ENCODE measurements at places on chromosomes 4 and X.

- DNase-seq, result no peak
Observed at GRCh38 chr4:87427518-87427868, 5.1 kb downstream of the NUDT9 start.

DNA sequence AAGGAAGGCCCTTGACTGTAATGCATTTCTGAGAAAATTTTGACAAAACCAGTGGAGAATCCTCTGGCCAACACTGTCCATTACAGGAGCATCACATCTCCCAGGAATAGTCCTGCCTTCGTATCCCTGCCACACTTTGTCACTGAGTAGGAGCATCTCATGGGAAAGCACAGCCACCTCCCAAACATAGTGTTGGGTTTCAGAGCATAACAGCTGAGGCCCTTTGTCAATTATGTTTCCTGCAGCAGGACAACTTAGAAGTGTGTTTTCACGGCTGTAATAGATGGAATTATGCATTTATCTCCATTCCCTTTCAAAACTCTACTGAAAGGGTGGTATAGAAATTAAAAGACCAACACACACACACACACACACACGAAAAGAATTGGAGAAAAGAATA lies 91.1 kb upstream of the SMAD1 start:
- DNase-seq, result no peak

DNA sequence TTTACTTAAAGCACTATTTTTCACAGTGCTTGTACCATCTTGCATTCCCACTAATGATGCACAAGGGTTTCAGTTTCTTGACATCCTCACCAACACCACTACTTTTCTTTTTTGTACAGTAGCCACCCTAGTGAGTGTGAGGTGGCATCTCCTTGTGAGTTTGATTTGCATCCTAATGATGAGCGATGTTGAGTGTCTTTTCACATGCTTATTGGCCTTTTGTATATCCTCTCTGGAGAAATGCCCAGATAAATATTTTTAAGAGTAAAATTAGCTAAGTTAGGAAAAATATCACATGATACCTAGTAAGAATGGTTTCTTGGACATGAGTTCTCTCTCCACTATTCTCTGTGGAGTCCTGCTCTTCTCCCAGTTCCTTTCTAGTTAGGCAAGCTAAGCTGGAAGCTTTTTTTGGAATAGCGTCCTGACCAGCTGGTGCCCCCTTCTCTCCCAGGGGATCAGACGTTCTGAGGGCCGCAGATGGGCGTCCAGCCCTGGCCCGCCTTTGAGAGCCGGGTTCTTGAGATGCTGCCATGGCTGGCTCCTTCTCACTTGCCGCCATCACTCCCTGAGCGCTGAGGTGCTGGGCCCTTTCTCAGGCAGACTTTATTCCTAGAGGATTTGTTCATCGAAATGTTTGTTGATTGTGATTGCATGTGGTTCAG lies 132.1 kb downstream of the ARHGAP10 start:
- DNase-seq, result no peak

DNA sequence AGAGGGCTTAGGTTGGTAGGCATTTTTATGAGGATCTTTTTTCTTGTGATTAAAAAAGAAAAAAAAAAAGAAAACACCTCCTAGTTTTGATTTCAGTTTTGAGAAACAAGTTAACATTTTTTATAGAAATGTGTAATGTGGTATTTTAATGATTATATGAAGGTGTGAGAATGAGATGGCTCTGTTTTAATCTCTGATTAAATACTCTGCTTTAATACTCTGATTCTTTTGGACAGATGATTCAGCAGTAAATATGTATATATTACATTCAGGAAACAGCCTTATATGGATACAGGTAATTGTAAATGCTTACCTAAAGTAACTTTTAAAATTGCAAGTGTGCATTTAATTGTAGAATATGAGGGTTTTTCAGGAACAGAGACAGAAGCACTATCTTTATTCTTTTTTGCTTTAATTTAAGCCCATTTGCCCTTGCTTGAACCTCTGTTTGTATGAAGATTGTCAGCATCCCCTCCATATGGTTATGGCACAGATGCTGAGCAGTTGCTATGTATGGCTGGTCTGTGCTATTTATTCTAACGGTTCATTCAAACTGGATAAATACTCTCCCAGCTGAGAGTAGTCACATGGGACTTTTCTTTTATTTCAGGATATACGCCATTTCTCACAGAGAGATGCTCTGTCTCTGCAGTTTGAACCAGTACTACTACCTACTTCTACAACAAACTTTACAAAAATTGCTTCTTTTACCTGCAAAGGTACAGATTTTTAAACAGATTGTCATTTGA lies 101.0 kb upstream of the TLR2 start:
- DNase-seq, result no peak

GRCh38 chrX:2468261-2469195 lies 32.2 kb downstream of the DHRSX start:
- no peak for DNase-seq

- DNase-seq, result no peak
Observed at GRCh38 chr4:7059662-7060061, 8.2 kb downstream of the GRPEL1 start.

DNA sequence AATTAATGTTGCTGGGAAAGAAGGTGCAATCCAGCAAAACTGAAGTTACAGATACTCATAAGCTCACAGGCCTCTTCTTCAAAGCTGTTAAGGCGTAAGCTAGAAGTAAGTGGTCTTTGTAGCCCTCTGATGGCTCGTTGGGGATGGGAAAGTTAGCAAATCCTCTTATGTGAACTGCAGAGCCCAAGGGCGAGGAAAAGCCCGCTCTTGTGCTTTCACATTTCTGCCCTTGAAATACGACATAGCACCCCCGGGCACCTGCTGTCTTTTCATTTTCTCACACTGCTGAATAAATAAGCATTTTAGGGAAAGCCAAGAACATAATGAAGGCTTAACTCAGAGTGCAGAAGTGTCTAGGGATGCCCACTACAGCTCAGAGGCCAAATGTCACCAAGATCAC lies 73.1 kb upstream of the SORBS2 start:
- no peak for DNase-seq

DNA sequence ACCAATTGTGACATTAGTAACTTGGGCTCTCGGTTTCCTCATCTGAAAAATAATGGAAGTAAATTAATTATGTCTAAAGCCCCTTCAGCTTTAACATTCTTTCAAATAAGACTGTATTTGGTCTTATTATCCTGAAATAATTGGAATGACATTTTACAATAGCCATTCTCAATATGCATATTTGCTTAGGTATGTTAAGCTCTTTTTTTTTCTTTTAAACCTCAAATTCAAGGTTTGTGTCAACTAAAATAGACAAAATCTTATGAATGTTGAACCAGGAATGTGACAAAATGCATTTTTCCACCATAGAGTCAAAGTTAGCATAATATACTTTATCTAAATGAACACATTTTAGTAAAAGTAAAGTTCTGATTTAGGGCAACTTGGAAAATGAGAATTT lies 34.4 kb upstream of the TET2 start:
- no peak for DNase-seq

DNA sequence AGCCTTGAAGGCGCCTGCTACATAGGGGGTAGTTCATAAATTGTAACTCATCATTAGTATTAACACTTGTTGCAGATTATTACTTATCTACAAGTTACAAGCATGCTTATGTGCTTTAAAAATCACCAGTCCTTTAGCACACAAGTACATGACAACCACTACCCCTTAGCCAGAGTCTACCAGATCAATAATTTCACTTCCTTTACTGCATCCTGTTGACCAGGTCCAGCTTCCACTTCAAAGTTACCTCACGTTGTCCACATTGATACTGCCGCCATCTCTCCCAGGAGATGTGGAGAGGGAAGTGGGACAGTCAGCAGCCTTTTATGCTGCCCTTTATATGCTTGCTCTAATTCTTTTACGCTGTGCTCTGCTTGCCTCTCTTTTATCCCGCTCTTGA lies 231.3 kb upstream of the CXXC4 start:
- DNase-seq, result no peak

DNA sequence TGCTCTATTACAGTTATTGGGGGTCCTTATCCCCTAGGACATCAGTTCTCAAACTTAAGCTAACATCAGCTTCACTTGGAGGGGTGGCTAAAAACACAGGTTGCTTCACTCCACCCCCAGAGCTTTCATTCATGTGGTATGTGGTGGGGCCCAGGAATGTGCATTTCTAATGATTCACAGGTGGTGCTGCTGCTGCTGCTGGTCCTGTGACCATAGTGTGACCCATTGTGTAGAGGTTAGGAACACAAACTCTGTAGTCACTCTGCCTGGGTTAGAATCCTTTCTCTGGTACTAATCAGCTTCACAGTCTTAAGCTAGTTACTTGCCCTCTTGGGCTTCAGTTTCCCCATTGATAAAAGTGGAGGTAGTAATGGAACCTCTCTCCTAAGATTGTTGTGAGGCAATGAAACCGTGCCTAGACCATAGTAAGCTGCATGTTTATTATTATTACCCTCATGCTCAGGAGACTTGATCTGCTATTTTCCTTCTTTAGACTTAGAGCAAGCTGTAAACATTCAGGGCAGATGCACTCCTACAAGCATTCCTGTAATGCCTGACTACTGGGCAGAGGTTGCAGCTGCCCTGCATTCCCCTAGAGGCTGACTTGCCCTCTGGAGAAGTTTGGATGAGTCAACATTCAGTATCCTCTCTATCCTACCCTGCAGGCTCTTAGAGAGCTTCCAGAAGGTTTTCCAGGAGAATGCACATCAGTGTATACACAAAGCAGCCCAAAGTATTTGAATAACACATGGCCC lies 94.1 kb upstream of the ACSL4 start:
- DNase-seq, result peak; percentile 42

GRCh38 chr4:7112656-7113055 lies 44.8 kb upstream of the GRPEL1 start:
- no peak for DNase-seq

DNA sequence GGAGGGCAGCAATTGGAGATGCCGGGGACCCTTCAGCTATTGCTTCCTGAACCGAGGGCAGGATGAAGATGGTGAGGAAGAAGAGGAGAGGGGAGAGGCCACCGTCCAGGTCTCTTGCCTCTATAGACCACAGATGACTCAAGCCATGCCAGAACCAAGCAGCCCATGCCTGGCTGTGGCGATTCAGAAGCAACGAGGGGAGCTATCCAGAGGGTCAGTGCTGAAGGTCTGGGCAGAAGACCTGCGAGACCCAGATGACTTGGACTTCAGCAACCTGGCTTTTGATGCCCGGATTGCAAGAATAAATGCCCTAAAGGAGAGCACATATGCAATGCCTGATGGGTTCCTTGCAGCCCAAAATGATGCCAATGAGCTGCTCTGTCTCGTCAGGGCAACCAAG lies 70.2 kb upstream of the PRPS2 start:
- no peak for DNase-seq

DNA sequence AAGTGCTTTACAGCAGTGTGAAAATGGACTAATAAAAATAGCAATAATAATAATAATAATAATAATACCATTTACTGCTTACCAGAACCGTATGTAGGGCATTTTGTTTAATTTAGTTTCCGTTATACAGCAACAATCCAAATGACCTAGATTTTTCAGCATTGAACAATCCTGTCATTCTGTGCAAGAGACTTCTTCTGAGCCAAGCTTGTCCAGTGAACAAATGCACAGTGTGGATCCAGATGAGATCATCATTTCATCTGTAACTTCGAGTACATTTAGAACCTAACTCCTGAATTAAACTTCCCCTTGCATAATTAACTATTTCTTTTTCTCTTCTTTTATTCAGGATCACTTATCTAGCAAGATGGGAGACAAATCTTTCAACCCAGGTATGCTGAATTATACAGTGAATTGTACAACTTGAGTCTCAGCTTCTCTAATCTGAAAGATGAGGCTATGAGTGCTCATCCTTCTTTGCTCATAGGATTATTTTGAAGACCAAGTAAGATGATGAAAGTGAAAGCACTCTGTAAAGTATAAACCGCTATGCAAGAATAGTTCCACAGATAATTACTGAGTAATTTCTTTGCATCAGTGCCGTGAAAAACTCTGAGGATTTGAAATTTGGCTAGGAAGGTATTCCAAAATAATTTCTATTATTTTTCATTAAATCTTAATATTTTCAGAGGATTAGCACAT lies 6.6 kb downstream of the CLNK start:
- DNase-seq, result no peak

DNA sequence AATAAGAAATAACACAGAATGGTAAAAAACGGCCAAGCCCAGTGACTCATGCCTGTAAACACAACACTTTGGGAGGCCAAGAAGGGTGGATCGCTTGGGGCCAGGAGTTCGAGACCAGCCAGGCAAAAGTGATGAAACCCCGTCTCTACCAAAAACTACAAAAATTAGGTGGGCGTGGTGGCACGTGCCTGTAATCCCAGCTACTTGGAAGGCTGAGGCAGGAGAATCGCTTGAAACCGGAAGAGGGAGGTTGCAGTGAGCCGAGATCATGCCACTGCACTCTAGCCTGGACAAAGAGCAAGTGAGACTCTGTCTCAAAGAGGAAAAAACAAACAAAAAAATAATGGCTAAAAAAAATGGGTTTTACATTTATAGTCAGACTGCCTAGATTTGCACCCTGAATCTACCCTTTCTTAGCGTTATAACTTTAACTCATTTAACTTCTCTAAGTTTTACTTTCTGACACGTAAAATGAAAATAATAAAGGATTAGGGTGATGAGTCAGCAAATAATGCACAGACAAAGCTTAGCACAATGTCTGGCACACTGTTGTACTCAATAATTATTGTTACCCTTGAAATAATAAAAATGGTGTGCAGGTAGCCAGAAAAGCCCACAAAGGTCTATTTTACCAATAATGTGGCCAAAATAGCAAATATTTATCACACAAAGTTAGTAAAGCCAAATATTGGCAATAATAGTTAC lies 55.0 kb downstream of the ATP11C start:
- DNase-seq, result no peak

DNA sequence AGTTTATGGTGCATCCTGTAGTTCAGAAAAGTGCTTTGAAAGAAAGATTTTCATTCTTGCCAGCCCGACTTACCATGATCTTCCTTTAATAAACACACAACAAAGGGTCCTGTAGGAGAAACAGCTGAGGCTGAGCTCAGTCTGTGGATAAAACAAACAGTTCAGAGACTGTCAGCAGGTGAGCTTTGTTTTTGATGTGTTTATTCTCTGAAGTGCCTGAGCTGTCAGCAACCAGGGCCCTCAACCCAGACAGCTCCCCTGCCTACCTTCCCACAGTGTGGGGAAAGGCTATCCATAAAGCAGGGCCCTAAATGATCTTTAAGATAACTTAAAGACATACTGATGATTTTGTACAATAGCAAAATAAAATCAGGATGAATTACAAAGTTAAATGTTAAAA lies 459.2 kb upstream of the GALNT7 start:
- no peak for DNase-seq

GRCh38 chrX:141669689-141670088 lies 28.9 kb downstream of the SPANXD start:
- no peak for DNase-seq

- no peak for DNase-seq
Observed at GRCh38 chr4:4572821-4573220, 31.0 kb upstream of the STX18 start.

All from GM04504 (cell line).